ENCODE measurements at places on chromosomes 3 and 15.

- no peak for DNase-seq
Measured at GRCh38 chr15:35014241-35014640, 26.2 kb upstream of the ZNF770 start.

DNA sequence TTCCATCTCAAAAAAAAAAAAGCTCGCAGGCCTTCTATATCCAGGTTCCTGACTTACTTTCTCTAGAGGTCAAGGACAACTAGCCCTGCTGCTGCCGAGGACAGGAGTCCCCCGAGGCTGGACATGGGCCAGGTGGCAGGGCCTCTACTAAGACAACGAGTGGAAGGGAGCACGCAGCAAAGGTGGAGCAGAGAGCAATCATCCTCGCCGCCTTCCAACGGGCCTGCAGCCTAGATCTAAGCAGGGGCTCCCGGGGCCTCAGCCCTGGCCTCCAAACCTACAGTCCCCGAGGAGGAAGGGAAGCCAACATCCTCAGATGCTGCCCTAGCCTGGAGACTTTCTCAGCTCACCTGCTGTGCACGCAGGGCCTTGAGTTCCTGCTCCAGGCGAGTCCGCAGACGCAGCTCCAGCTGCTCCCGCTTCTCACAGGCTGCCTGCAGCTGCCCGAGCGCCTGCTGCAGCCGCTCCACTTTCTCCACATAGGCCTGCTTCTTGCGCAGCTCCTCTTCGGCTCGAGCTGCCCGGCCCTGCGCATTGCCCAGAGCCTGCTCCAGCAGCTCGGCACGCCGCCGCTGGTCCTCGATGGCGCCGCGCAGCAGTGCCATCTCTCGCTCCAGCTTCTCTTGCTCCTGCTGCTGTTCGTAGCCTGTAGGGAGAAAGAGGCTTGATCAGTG is 12.9 kb downstream of the AMOTL2 start:
- DNase-seq: no peak

DNA sequence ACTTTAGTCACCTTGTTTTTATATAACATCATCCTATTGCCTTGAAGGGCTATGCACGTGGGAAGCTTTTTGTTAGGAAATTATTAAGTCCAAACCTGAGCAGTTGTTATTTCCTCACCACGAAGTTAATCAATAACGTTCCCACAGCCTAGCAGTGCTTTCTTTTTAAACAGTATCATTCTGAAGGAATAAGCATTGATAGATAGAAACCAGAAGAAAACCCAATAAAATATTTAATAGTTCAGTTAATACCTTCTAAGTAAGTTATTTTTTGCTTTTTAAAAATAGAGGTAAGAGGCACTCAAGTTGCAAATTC is 149.3 kb downstream of the KCNMB2 start:
- DNase-seq: no peak

GRCh38 chr3:158773845-158774830 is 27.7 kb upstream of the MFSD1 start:
- no peak for DNase-seq

- DNase-seq: no peak
Measured at GRCh38 chr3:132253262-132253878, 63.8 kb upstream of the ACP3 start.

DNA sequence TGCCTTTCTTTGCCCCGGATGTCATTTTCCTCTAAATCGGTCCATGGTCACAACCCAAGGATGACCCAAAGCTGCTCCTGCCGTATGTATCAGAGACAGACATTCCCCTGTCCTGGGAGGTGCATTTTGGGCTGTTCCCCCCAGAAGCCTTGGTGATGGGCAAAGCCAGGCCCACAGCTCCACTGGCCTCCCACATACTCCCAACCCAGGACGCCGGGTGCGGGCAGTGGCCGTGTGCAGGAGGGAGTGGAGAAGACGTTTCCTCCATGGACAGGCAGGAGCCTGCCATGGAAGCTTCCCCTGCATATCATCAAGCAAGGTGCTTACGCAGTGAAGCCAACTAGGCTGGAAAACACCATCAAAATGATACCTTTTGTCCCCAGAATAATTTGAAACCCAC is 175.0 kb downstream of the ATP10A start:
- no peak for DNase-seq

- no peak for DNase-seq
Measured at GRCh38 chr3:151580591-151580990, 119.7 kb upstream of the IGSF10 start.

Measured in NCI-H187 (cell line).